ENCODE measurements at places on chromosomes 5 and 9. TPM values are rescaled to one million over a fixed set of nuclear protein-coding genes. Genes with fewer than 3 reads are reported as not detected.

GRCh38 chr9:97717866-97718265 is 20.7 kb upstream of the XPA start:
- DNase-seq, result no peak

Gene MYMK
- not detected for total RNA-seq

Gene AGTPBP1
- total RNA-seq, result 62.4 TPM

DNA sequence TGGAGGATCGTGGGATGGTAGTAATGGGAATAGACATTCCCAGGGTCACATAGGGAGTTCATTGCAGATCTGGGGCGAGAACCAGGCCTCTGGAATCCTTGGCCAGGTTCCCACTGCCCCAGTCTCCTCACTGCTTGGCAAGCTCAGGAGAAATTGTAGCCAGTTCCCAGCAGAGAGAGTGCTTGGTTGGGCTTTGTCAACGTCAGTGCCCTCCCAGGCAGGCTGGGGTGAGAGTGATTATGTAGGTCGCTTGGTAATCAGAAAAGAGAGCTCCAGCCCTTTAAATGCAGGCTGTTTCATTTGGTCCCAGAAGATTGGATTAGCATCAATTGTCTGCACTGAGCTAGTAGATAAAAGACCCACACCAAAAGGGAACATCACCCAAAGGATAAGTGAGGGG is 51.8 kb upstream of the GALNT10 start:
- DNase-seq, result no peak
